ENCODE measurements at places on chromosomes 7 and 10.

DNA sequence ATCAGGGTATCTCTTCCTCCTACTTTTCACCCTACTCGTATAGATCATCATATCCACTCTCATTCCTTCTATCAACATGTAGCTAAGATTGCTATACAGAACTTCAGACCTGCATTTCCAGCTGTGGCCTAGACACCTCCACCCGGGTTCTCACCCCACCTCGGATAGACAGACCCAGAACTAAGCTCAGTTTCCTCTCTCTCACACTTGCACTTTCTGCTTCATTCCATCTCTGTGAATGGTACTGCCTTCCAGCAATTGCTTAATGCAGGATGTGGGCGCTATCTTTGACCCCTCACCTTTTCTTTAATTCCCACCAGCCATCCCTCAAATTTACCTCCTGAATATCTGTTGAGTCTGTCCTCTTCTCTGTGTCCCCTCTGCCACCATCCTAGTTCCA is 35.7 kb downstream of the AGK start:
- DNase-seq: no peak

GRCh38 chr10:6721964-6722615 is 142.0 kb upstream of the PRKCQ start:
- DNase-seq: no peak

GRCh38 chr7:105972276-105972675 is 9.2 kb downstream of the CDHR3 start:
- DNase-seq: no peak

DNA sequence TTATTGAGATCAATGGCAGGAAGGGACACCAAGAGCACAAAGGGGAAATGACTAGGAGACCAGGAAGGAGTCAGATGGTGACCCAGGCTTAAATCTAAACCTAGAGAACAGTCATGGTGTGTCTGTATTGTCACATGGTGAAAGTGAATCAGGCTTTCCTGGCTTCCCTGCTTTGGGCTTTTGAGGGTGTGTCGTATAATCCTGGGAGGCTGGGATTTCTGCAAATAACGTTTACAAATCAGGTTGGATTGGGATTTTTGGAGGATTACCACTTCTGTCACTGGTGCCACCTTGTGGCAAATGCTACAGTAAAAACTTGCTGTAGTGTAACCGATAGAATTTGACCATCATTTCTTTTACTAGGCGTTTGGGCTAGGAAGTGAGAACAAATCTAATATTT is 502.6 kb downstream of the NRG3 start:
- DNase-seq: no peak

DNA sequence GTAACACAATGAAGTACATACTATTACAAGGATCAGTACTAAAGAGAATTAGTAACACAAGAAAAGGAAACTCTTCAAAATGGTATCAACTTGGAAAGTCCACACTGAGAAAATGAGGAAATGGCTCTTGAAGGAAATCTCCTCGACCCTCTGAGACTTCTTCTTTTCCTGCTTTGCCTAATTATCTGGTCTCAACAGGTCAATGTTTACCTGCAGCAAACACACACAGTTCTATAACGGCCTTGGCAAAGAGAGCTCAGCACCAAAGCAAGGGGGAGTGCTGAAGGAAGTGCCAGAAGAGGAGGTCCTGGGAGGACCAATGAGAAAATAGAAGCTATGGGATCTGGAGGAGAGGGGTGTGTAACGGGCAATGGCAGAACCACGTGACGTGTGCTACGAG is 21.9 kb downstream of the CHCHD3 start:
- no peak for DNase-seq

GRCh38 chr10:119654540-119654939 is 3.4 kb downstream of the BAG3 start:
- DNase-seq: no peak

GRCh38 chr10:26857991-26858706 is 2.6 kb downstream of the ABI1 start:
- no peak for DNase-seq

- DNase-seq: no peak
Observed at GRCh38 chr7:30412782-30413504, 65.6 kb downstream of the NOD1 start.

- DNase-seq: no peak
Observed at GRCh38 chr10:97928897-97929296, 79.3 kb downstream of the GOLGA7B start.

DNA sequence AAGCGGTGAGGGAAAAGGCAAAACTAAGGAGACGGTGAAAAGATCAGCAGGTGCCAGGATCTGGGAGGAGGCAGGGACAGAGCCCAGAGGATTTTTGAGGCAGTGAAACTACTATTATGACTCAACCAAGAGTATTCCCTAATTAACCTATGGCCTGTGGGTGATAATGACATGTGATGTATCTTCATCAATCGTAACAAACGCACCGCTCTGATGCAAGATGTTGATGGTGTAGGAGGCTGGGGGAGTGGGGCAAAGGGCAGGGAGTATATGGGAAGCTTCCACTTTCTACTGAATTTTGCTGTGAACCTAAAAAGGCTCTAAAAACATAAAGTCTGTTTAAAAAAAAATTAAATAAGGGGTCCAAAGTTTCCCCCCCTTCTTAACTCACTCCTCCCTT is 25.5 kb upstream of the EZH2 start:
- DNase-seq: no peak

DNA sequence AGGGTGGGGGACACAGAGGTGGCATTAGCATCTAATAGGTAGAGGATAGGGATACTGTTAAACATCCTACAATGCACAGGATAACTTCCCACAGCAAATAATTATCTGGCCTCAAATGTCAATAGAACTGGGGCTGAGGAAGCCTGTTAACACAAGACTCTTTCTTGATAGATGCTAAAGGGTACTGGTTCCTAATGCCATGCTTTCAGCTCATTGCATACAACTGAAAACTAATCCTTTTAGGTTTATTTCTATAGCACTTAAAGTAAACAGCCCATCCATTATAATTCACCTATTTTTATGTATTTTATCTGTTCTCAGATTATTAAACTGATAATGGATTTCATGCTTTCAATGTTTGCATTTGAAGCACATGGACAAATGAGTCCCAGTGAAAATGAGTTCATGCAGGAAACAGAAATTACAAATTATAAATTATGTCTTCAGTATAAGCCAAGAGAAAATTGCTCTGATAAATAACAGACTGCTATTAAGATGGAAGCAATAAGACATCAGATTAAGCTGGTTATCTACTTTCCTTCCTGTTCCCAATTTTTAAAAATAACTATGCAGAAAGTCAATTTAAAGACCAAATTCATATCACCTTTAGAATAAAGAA is 66.4 kb downstream of the AKR1D1 start:
- no peak for DNase-seq

DNA sequence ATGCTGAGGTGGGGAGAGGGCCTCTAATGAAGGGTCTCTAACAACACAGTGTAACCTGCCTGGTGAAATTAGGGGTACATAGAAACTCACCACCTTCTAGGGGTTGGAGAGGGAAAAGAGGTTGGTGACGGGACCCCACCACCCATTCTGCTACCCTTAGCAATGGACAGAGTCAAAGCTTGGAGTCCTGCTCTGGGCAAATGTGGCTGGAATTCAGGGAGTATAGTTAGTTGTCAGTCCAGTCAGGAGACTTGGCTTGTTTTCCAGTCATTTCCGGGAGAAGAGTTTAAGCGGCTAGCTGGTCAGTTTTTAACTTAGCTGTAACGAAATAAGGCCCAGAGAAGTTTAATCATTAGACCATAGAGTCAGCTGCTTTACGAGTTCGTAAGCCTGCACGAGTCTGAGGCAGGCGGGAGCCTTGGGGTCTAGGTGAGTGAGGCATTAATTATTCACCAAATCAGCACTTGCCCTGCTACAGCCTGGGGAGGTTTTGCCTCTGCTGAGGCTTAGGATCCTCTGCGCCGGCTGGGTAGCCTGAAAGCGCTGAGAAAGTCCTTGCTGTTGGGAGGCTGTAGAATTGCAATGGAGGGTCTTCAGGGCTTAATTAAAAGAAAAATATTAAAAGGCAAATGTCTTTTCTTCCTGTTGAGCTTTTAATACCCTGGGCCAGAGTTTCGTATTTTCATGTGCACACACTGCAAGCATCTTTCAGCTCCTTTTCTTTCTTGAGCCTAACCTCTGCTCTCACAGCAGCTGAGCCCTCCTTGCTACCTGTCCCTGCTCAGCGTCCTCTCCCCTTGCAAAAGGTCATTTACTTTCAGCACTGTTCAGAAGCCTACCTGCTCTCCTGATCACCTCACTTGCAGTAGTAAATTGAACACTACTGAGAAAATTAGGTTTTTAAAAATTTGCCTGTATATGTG is 1.5 kb upstream of the LAMB1 start:
- no peak for DNase-seq

DNA sequence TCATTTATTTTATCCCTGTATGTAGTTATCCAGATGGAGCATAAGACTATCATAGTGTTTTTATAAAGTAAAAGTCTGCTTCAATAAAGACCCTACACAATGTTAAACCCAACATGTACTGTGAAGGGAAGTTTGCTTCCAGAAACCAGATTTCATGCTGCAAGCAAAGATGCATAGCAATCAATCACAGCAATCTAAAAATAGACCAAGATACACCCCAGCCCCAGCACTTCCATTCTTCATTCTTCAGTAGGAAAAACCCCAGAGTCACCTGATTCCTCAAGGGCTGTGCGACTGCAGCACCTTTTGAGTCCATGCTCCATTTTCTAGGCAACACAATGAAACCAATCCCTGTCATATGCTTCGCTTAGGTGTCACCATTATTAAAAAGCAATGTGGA is 66.9 kb upstream of the PDE1C start:
- no peak for DNase-seq

DNA sequence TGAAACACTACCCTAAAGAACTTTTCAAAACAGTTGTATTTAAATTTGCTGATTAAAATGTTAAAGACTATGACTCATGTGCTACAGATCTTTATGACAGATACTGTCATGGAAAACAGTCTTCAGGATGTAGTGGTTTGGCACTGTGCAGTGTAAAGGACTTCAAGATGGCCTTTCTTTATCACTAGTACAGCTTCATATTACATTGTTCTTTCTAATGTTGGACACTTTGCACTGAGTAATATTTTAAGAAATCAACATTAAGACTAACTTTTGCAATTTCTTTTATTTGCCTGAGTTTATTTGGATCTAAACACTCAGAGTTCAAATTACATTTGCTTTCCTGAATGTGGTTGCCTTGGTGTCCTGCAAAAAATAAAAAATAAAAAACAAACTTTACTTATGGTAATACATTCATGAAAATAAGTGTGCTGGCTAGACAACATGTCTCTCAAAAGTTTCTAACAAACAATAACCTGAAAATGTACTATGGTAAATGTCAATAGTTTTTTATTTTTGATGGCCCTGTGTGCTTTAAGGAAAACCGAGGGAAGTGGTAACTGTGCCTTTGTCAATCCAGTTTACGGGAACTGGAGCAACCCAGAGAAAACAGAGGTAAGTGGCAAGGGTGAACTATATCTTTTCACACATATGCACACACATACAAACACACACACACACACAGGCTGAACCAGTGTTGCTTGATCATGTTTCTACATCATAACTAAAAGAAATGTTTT is 85.9 kb upstream of the PLXDC2 start:
- no peak for DNase-seq

GRCh38 chr7:1239803-1240516 is 7.3 kb downstream of the UNCX start:
- DNase-seq: no peak

DNA sequence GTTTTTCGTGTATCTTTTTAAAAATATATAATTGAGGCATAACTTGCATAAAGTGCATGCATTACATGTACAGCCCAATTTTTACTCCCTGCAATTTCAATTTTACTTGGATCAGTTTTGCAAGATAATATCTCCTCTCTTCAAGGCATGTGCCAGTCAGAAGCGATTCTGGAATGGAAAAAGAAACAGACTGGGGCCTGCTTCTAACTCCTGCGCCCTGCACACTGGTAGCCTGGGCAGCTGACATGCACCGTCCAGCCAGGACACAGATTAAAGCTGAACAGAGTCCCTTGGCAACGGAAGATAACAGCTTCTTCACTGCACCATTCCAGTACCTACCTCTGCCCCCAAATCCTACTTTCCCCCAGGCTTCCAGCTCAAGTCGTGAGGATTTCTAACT is 182.1 kb downstream of the FAM107B start:
- no peak for DNase-seq

- no peak for DNase-seq
Observed at GRCh38 chr10:4407783-4408182, 418.2 kb upstream of the AKR1E2 start.

DNA sequence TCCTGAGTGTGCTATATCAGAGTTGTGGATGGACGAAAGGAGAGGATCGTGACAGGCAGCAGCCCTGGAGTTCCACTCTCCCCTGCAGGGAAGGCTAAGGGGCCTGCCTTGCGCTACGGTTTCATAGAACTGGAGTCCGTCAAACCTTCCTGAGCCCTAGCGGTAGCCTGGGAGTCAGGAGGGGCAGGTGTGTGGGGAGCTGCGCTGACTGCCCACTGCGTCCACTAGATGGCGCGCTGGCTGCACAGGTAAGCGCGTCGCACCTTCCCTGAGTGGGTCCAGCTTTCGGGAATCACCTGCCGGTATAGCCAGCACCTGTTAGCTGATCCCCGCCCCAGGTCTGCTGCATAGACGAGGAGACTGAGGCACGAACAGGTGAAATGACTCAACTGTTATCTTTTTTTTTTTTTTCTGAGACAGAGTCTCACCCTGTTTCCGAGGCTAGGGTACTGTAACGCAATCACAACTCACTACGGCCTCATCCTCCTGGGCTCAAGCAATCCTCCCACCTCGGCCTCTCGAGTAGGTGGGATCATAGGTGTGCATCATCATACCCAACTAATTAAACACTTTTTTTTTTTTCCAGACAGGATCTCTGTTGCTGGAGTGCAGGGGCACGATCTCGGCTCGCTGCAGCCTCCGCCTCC is 20.2 kb upstream of the BAIAP2L1 start:
- peak; percentile 27 for DNase-seq

GRCh38 chr10:46560381-46560780 is 3.9 kb upstream of the GPRIN2 start:
- peak; percentile 1 for DNase-seq

GRCh38 chr7:1050254-1050906 is 6.0 kb downstream of the GPR146 start:
- no peak for DNase-seq

- peak; percentile 58 for DNase-seq
Observed at GRCh38 chr10:104337521-104337984, 712 bp downstream of the ITPRIP start.

DNA sequence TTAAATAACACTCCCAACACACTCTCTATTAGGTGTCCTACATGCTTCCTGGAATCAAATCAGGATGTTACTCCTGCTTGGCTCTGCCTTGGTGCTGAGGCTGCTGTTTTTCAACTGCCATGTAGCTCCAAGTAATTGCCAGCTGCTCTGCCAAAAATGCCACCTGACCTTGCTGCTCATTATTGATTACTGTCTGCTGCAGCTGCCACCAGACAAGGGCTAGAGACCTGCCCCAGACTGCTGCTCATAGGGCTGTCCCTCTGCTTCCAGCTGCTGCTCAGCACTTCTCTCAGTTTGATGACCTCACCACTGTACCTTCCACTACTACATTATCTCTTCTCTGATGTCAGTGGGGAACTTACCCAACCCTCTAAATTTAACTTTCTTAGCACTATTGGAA is 102.5 kb downstream of the PCLO start:
- no peak for DNase-seq
